ENCODE measurements at places on chromosomes 11 and 22.

DNA sequence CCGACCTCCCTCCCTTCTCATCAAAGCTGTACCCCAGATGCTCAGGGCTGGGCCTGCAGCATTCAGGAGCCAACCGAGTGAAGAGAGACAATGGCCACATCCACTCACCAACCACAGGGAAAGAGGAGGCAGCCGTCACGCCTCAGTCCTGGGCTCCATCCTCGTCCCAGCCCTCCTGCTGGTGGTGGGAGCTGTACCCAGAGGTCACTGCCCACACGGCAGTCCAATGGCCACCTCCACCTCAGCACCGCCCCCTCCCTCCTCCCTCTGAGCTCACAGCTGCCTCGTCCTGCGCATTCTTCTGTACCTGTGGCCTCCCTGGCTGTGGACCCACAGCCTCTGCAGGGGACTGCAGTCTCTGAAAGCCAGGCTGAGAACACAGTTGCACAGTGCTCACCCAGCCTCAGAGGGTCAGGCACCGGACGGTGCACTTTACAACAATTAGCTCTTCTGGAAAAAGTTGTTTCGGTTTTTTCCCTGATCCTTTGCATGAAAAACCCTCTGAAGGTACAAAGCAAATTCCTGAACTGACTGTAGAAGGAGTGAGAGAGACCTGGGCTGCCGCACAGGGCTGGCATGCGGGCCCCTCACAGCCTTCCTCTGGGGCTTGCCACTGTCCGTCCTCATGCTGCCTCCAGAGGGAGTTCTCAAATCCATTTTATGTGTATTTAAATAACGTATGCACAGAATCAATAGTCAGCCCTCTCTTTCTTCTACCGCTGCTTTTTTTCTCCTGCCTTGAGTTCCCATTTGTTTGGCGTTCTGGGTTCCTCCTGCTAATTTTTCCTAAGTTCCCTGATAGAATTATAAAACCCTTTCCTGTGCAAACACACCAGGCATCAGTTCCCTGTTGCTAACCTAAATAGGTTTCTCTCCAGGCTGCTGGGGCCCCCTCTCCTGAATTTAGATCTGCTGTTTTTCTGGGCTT, 52.7 kb downstream of the PHF21B start:
- DNase-seq = no peak

GRCh38 chr11:104772806-104773241, 125.4 kb downstream of the CASP12 start:
- no peak for DNase-seq

- no peak for DNase-seq
Observed at GRCh38 chr11:102553835-102554282, 23.3 kb upstream of the MMP7 start.

DNA sequence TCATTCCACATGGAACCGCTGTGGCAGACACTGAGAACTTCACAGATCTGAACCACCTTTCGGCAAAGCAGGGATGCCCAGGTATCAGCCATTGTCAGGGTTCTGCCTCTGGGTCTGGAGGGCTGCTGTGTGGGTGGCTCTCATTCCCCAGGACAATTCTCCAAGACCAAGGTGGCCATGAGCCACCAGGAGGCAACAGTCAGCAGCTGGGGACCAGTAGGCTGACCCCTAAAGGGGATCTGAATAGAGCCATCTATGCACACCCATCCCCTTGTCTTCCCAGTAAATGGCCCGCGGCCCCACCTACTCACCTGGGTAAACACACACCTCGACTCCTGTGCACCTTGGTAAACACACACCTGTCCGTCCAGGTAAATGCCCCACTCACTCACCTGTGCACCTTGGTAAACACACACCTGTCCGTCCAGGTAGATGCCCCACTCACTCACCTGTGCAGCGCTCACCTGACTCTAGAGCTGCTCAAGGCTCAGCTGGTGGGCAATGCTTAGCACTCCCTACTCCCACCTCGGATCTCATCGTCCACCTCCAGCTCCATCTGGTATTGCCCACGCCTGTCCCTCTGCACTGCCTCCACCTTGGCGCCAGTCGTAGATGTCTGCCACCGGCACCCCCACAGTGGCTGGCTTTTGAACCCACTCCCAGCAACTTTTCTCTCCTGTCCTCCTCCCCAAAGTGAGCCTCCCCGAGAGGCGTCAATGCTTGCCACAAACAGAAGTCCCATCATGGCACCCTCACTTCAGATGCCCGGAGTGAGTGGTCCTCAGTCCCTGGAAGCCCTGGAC, 10.2 kb downstream of the SLC25A1 start:
- no peak for DNase-seq

- no peak for DNase-seq
Observed at GRCh38 chr11:124900464-124900863, 2.8 kb upstream of the ROBO4 start.

DNA sequence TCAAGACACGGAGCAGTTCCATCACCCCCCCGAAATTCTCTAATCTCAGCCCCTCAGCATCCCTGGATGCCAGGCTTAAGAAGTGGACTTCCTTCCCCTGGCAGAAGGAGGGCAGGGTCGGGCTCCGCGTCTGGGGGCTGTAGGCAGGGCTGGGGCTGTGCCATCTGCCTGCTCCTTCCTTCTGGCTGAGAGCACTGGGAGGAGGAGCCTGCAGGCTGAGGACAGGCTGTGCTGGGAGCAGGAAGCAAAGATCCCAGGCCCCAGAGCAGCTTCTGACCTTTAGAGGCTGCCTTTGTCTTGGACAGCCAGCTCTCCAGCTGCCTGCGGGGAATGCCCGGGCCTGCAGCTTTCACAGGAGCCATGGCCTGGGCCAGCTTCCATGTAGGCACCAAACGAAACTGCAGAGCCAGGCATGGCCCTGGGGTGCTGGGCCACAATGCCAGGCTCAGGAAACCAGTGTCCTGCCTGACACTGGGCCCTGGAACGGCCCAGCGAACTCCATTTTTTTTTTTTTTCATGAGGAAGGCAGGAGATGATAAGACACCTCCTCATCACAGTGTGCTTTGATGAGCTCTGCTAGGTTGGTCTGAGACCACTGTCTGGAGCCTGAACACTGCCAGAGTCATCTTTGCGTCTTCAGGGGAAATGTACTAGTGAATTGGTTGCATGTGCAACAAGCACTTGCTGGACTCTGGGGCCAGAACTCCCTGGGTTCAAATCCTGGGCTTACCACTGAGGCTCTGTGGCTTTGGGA, 67.9 kb downstream of the MCM5 start:
- no peak for DNase-seq

DNA sequence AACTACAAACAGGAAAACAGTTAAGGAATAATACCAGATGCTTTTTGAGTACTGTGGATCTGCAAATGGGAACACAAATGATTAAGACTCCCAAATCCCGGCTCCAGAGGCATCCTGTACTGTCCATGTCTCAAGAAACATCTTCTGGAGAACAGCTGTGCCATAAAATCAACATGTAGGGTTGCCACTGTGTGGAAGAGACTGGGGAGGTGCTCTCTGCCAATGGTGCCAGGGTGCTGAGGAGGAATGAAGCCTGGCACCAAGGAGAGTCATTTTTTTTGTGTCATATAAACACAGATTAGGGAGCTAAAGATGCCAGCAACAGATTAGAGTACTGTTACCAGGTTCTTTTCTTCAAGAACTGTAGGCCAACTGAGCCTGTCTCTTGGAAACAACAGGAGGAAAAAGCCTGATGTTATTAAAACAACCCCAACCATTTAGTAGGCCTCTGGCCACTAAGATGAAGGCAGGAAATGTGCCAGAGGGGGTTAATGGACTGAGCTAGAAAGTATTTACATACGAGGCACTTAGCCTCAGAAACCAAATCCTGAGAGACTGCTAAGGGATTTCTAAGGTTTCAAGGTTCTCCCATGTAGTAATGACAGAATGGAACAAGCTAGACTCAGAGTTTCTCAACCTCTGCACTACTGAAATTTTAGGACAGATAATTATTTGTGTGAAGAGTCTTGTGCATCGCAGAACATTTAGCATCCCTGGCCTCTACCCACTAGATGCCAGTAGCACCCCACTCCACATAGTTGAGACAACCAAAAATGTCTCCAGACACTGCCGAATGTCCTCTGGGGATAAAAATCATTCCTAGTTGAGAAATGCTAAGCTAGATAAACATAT, 54.6 kb upstream of the CHRM4 start:
- DNase-seq = no peak

- no peak for DNase-seq
Observed at GRCh38 chr11:129732941-129733340, 82.7 kb upstream of the TMEM45B start.

GRCh38 chr22:42955848-42956247, 59.1 kb downstream of the PACSIN2 start:
- no peak for DNase-seq

GRCh38 chr22:30204015-30204741, 42.4 kb downstream of the LIF start:
- no peak for DNase-seq

- DNase-seq = no peak
Observed at GRCh38 chr11:119041821-119042514, 11.3 kb upstream of the SLC37A4 start.

- DNase-seq = no peak
Observed at GRCh38 chr11:352456-353031, 16.8 kb upstream of the B4GALNT4 start.

GRCh38 chr22:37560608-37561211, 430 bp downstream of the CDC42EP1 start:
- DNase-seq = no peak

- DNase-seq = no peak
Observed at GRCh38 chr11:69617682-69618081, 23.3 kb upstream of the CCND1 start.

GRCh38 chr11:114571712-114572111, 12.0 kb upstream of the NXPE1 start:
- no peak for DNase-seq

DNA sequence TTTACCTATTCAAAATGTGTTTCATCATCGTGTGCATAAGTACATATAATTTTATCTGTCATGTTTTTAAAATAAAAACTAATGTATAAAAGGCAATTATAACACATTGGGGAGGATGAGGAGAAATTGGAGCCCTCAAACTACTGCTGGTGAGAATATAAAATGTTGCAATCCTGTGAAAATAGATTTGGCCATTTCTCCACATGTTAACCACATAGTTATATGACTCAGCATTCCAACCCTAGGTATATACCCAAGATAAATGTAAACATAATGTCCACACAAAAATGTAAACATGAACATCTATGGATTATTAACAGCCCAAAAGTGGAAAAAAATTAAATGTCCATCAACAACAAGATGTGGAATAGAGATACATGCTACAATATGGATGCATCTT, 928.0 kb upstream of the FAT3 start:
- DNase-seq = no peak

- no peak for DNase-seq
Observed at GRCh38 chr11:128786507-128786906, 80.6 kb downstream of the KCNJ1 start.

GRCh38 chr11:103494491-103494890, 385.3 kb downstream of the DYNC2H1 start:
- no peak for DNase-seq

DNA sequence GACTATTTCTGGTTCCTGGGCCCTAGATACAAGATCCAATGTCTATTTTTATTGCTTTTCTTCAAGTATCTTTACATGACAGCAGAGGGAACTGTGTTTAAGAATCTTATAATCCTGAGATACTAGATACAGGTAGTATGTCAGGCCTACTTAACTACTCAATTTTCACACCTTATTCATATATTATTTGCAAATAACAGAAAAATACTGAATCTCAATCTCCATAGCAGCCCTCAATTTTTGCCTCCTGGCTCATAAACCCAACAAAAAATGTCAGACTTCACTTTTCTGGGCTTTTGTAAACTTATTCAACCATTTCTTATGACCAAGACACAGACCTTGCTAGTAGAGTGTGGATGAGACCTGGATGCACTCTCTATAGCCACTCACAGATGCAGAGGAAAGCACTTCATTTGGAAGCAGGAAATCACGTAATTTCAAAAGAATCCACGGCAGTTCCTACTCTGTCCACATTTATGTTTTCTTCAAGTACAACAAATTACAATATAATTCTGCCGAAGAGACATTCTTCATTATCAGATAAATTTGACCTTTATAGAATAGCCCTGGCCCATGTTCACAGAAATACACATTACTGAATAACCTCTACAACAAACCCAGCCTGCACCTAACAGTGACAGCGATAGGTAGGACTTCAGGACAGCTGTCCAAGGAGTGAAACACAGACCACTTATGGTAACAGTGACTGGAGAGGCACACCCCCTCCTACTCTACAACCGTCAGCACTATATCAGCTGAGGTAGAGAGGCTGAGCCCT, 62.0 kb upstream of the YPEL1 start:
- no peak for DNase-seq

DNA sequence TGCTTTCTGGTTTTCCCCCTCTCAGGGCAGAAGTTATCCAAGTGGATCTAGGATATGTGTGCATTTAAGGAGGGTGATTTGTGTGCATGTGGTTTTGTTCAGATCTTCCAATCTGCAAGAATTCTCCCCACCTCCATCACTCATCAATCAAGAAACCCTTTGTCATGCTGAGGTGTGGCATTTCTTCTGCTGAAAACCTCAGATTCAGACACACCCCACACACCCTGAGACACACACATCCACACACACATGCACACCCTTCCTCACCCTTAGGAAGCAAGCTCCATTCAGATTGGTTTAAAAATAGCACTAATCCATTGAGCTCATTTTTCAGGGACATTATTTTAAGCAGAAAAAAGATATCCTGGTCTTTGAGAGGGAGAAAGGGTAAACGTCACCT, 106.1 kb upstream of the HSD17B12 start:
- no peak for DNase-seq

DNA sequence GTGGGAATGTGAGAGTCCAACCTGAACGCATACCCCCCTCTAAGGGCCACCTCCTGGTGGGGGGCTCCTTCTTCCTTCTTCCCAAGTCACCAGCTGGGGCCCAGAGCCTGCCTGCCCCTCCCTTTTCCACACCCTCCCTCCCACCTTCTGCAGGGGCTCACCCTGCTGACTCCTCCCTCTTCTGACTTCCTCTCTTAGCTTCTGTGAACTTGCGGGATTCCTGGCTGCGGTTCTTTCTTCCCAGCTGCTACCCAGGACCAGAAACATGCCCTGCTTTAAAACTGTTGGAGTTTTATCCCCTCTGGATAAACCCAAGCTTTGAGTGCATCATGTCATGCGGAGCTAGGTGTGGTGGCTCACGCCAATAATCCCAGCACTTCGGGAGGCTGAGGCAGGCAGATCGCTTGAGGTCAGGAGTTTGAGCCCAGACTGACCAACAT, 10.2 kb downstream of the LRRC74B start:
- no peak for DNase-seq

DNA sequence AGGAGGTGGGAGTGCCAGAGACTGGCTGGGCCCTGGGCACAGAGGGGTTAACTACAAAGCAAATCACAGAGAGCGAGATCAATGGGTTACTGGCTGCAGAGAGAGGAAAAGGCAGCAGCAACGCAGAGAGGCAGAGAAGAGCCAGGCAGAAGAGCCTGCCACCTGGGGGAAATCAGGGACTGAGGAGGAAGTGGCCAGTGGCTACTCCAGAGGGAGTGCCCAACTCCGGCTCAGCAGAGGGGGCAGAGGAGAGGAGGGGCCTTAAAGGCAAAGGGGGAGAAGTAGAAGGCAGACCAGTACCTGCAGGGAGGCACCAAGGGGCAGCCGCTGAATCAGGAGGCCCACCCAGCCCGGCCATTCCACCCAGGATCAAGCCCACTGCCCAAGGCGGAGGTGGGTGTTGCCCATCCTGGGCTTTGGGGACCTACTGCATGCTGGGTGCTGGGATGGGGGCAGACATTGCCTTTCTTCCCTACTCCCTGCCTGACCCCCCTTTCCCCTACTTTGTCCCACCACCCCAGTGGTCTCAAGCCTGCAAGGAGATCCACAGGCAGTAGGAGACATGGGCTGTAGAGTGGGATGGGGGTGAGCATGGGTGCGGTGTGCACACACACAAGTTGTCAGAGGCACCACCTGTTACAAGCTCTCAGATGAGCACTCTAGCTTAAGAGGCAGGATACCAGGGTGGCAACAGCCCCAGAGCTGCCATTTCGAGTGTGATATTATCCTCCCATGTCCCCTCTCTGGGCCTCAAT, 926 bp upstream of the GALR3 start:
- DNase-seq = no peak

All from GF-D8 (cell line).